ENCODE measurements at places on chromosomes 16 and 17. TPM values are rescaled to one million over a fixed set of nuclear protein-coding genes. Genes with fewer than 3 reads are reported as not detected.

DNA sequence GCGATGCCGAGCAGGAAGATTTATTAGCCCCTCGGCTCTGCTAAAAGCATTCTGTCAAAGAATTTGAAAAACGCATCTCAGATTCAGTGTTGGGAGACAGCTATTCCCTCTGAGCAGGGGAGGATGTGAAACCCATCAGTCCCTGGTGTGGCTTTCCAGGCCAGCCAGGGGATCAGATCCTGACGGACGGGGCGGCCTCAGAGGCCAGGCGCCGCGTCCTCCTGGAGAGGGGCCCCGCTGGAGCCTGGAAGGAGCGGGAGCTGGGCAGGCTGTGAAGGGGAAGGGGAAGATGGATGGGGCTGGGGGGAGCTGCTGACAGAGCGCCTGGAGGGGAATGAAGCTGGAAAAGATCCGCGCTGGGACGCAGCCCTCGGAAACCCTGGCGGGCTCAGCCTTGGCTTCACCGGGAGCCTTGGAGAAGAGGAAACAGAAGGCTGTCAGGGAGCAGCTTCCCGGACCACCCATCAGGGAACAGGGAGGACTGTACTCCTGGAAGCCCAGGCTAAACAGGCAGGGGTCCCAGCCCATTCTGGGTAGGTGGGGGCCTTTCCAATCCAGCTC is 358.0 kb downstream of the C16orf95 start:
- peaks cover 10% of the 10 kb centered on the region for H3K4me1 ChIP-seq
- no peak overlapping the region for H3K4me3 ChIP-seq
- no peak for DNase-seq
- no peaks in the 10 kb centered on the region for H3K36me3 ChIP-seq
- H3K27me3 ChIP-seq, result peaks cover 38% of the 10 kb centered on the region

DNA sequence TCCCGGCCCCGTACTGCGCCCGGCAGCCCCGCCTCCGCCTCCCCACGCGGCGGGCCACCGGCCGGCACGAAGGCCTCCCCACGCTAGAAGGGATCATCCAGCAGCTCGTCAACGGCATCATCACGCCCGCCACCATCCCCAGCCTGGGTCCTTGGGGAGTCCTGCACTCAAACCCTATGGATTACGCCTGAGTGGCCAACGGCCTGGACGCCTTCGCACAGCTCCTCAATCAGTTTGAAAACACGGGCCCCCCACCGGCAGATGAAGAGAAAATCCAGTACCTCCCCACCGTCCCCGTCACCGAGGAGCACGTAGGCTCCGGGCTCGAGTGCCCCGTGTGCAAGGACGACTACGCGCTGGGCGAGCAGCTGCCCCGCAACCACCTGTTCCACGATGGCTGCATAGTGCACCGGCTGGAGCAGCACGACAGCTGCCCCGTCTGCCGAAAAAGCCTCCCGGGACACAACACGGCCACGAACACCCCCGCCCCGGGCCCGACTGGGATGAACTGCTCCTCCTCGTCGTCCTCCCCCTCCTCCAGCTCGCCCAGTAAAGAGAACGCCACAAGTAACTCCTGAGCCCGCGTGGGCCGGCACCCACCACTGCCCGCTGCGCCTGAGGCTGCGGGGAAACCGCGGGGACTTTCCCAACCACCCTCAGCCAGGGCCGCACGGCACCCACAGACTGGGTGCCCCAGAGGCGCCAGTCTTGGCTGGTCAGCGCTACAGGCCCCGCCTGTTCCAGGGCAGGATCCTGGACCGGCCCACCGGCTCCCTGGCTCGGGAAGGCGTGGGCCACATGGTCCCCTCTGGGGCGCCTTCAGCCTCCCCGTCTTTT is 39.0 kb upstream of the AKAP1 start:
- peaks cover 49% of the 10 kb centered on the region for H3K27me3 ChIP-seq
- H3K27ac ChIP-seq, result no peak overlapping the region
- no peaks in the 10 kb centered on the region for H3K36me3 ChIP-seq
- H3K4me3 ChIP-seq, result peak overlapping the region; percentile 9
- no peaks in the 10 kb centered on the region for H3K4me1 ChIP-seq
- peak; percentile 23 for DNase-seq

- no peak overlapping the region for H3K4me3 ChIP-seq
- peaks cover 5% of the 10 kb centered on the region for H3K4me1 ChIP-seq
- no peak for DNase-seq
- no peak overlapping the region for H3K27ac ChIP-seq
- H3K27me3 ChIP-seq, result no peaks in the 10 kb centered on the region
These were observed 62.4 kb upstream of the PLCG2 start for GRCh38 chr16:81716478-81717225.

DNA sequence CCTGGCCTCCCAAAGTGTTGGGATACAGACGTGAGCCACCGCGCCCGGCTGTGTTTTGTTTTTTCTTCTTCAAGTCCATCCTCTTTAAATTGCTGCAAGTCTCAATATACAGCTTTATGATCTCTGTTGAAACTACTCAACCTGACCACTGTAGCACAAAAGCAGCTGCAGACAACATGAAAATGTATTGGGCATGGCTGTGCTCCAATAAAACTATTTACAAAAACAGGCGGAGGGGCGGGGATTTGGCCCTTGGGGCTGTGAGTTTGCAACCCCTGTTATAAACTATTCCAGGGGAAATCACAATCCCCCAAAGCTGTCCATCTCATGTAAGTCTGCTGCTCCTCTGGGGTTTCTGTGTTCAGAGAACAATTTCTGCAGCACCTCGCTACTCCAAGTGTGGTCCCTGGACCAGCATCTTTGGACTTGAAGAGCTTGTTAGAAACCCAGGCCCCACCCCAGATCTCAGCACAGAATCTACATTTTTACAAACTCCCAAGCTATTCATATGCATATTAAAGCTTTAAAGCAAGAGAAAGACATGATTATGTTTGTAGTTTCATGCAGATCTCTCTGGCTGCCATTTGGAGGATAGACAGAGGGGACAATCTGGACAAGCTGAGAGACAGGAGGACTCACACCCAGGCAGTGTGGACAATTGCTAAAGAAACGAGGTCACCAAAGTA is 33.6 kb downstream of the TEKT5 start:
- H3K36me3 ChIP-seq, result no peaks in the 10 kb centered on the region
- no peaks in the 10 kb centered on the region for H3K4me1 ChIP-seq
- DNase-seq, result no peak
- no peak overlapping the region for H3K27ac ChIP-seq

- H3K4me1 ChIP-seq, result peaks cover 22% of the 10 kb centered on the region
- H3K36me3 ChIP-seq, result peaks cover 38% of the 10 kb centered on the region
- H3K27me3 ChIP-seq, result no peaks in the 10 kb centered on the region
- no peak for DNase-seq
- H3K4me3 ChIP-seq, result no peak overlapping the region
These were observed 26.9 kb upstream of the SPATA32 start for GRCh38 chr17:45288825-45289224.

GRCh38 chr16:65532258-65532657 is 410.4 kb upstream of the CDH11 start:
- H3K4me3 ChIP-seq, result peak overlapping the region; percentile 71
- peaks cover 36% of the 10 kb centered on the region for H3K4me1 ChIP-seq
- no peak overlapping the region for H3K27ac ChIP-seq
- no peaks in the 10 kb centered on the region for H3K36me3 ChIP-seq

GRCh38 chr16:88453611-88454522 is 787 bp downstream of the ZFPM1 start:
- H3K27ac ChIP-seq, result no peak overlapping the region
- no peaks in the 10 kb centered on the region for H3K4me1 ChIP-seq
- peak overlapping the region; percentile 70 for H3K4me3 ChIP-seq
- no peaks in the 10 kb centered on the region for H3K36me3 ChIP-seq
- DNase-seq, result peak; percentile 53

DNA sequence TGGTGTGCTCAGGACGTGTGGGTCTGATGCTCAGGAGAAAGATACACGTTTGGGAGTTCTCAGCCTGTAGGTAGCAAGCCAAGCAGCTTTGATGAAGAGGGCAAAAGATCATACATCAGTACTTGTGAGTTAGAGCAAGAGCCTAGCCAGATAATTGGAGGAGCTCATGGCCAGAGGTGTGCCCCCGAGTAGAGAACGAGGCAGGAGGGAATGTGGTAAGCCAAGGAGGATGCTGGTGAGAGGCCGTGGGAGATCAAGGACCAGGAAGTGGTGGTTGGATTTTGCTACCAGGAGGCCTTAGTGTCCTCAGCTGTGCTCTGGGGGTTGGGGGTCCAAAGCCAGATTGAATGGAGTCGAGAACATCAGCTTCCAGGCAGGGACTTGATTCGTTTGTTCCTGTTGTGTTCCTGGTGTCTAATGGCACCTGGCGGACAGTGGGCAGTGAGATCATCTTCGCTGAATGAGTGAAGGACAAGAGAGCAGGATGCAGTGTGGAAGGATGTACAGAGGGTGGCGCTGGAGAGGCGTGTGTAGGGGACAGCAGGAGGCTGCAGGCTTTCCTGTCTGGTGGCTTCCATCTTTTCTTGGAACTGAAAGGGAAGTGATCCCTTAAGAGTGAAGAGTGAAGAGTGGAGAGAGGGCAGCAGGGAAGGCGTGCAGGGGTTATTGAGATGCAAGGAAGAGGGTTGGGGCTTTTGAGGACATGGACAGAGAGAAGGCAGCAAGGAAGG is 11.6 kb downstream of the FBXL19 start:
- H3K27me3 ChIP-seq, result no peaks in the 10 kb centered on the region
- DNase-seq, result peak; percentile 70
- no peak overlapping the region for H3K4me3 ChIP-seq
- no peaks in the 10 kb centered on the region for H3K36me3 ChIP-seq
- H3K4me1 ChIP-seq, result peaks cover 2% of the 10 kb centered on the region

DNA sequence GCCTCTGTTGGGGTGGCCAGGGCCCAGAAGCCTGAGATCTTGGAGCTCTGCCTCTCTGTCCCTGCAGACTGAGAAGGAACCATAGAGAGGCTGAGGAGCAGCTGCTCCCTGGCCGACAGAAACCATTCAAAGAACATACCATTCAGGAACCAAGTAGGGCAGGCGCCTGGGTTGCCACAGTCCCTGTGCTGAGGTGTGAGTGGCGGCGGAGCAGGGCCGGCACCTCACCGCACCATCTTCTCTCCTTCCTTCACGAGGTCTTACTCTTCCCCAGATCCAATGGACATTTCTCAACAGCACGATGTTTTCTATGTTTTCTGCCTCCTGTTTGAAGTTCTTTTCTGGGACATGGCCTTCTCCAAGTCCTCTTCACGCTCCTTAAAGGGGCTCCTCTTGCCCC is 22.8 kb upstream of the ALOX15 start:
- H3K27ac ChIP-seq, result no peak overlapping the region
- DNase-seq, result no peak
- no peaks in the 10 kb centered on the region for H3K36me3 ChIP-seq
- H3K4me1 ChIP-seq, result no peaks in the 10 kb centered on the region
- H3K27me3 ChIP-seq, result peaks cover 20% of the 10 kb centered on the region

GRCh38 chr17:58294034-58294433 is 13.3 kb upstream of the MPO start:
- DNase-seq, result no peak
- no peak overlapping the region for H3K27ac ChIP-seq
- no peaks in the 10 kb centered on the region for H3K36me3 ChIP-seq

- no peak overlapping the region for H3K27ac ChIP-seq
- H3K36me3 ChIP-seq, result 0 out of 2 replicates have a peak, but pooled peaks cover 3% of the 10 kb centered on the region
- DNase-seq, result no peak
- no peak overlapping the region for H3K4me3 ChIP-seq
- no peaks in the 10 kb centered on the region for H3K27me3 ChIP-seq
- H3K4me1 ChIP-seq, result peaks cover 12% of the 10 kb centered on the region
These were observed 127.1 kb upstream of the PLCG2 start for GRCh38 chr16:81651758-81652718.

GRCh38 chr17:7192271-7192937 is 13.2 kb upstream of the ASGR1 start:
- H3K36me3 ChIP-seq, result peaks cover 8% of the 10 kb centered on the region
- no peak overlapping the region for H3K27ac ChIP-seq
- no peak overlapping the region for H3K4me3 ChIP-seq
- H3K4me1 ChIP-seq, result no peaks in the 10 kb centered on the region

- no peaks in the 10 kb centered on the region for H3K27me3 ChIP-seq
- H3K36me3 ChIP-seq, result no peaks in the 10 kb centered on the region
- DNase-seq, result peak; percentile 63
- peak overlapping the region; percentile 84 for H3K4me3 ChIP-seq
These were observed 11.4 kb downstream of the HSD3B7 start for GRCh38 chr16:30996324-30996984.

DNA sequence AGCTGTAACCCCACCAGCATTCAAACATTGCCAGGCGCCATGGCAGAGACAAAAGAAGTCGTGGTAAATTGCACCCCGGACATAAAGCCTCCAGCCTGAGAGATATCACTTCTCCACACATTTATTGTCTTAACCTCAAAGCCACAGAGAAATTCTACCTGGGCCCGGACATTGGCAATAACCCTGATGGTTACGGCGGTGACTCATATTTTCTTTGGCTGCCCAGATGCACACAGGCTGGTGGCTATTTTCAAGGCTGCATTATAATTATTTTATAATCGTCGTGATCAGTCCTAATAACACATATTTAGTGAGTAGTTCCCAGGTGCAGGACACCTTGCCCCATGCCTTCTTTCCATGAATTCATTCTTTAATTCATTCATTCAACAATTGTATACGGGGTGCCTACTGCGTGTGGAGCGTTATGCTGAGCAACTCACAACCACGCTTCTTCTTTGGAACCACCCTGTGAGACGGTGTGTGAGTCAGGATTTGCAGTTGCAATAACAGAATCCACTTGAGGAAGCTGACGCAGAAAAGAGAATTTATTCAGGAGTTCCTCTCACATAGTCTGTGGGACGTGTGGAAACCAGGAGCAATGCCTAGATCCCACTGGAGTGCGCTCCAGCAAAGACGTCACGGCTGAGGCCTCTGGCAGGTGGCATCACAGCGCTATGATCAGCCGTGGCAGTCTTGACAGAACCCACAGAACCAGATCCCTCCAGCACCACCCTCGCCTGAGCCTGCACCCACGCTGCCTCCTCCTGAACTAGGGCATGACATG is 245.7 kb downstream of the FOXL1 start:
- H3K27ac ChIP-seq, result no peak overlapping the region
- H3K4me3 ChIP-seq, result no peak overlapping the region
- peaks cover 75% of the 10 kb centered on the region for H3K27me3 ChIP-seq
- no peaks in the 10 kb centered on the region for H3K36me3 ChIP-seq
- no peaks in the 10 kb centered on the region for H3K4me1 ChIP-seq
- peak; percentile 20 for DNase-seq

Gene KRT40
- not detected for total RNA-seq

Gene TMC6
- not detected for total RNA-seq

Gene RPAIN
- 15.7 TPM for total RNA-seq

Gene RUNDC3A
- not detected for total RNA-seq

Gene NPIPB6
- 0.32 TPM for total RNA-seq

Gene RTN4RL1
- total RNA-seq, result 0.22 TPM

Data from GM23248 (cell line).